AG09309 (cell line): ENCODE measurements at places on chromosomes 5 and 9.

GRCh38 chr5:8700671-8701070, 831.7 kb downstream of the MTRR start:
- no peak for DNase-seq

- no peak for DNase-seq
These were observed 186.0 kb downstream of the TENT4A start for GRCh38 chr5:6899221-6899620.

DNA sequence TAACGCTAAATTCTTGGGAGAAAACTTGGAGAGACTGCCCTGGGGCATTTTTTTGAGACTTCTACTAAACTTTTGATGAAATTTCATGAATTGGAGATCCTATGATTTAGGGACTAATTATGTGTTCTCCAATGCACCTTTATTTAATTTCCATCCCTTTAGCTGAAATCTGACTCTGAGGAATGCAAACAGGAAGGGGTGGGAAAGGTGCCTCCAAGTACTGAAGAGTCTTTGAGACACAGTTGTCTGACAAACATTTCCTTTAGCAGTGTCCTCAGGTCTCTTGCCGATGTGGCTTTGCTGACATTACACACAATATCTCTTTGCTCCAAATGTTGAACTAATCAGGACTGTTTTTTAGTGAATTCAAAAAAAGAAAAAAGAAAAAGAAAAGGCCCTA, 76.9 kb downstream of the LIX1 start:
- DNase-seq, result no peak

- no peak for DNase-seq
These were observed 1726.4 kb upstream of the NUDT12 start for GRCh38 chr5:105288946-105289345.

- DNase-seq, result no peak
These were observed 465.9 kb downstream of the CDH9 start for GRCh38 chr5:26572480-26572879.

- DNase-seq, result no peak
These were observed 69.4 kb upstream of the ACTBL2 start for GRCh38 chr5:57552033-57552432.

- no peak for DNase-seq
These were observed 1176.7 kb upstream of the CDH9 start for GRCh38 chr5:28215091-28215490.

DNA sequence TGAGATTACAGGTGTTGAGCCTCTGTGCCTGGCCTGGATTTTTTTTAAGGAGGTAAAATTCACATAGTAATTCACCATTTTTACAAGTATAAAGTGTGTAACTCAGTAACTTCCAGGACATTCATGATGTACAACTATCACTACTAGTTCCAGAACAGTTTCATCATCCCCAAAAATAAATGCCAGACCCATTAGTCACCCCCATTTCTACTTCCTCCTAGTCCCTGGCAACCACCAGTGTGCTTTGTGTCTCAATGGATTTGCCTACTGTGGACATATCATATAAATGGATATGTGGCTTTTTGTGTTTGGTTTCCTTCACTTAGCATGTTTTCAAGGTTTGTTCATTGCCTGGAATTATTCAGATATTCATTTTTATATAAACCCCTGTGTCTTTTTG, 72.5 kb upstream of the PANK3 start:
- DNase-seq, result peak; percentile 82

DNA sequence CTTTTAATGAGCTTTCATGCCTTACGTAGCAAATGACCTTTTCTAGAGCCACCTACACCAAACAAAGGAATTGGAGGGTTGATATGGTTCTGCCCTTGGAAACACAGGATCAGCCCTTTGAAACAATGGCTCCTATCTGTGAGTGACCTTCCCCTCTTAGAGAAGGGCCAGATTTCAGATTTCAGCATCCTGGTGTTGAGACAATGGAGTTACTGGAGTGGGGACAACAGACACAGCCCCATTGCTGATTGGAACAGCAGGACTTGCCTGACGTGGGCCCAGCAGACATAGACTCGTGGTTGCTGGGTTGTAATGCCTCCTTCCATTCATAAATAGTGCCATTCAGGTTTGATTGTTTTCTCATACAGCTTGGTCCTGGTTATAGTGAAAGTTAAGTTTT, 96.0 kb downstream of the GALNT10 start:
- no peak for DNase-seq

- DNase-seq, result no peak
These were observed 82.0 kb downstream of the SLC1A1 start for GRCh38 chr9:4572184-4572826.

- DNase-seq, result no peak
These were observed 14.8 kb upstream of the C5orf46 start for GRCh38 chr5:147921136-147921535.

- no peak for DNase-seq
These were observed 250.3 kb downstream of the DMAC1 start for GRCh38 chr9:7549249-7549648.

DNA sequence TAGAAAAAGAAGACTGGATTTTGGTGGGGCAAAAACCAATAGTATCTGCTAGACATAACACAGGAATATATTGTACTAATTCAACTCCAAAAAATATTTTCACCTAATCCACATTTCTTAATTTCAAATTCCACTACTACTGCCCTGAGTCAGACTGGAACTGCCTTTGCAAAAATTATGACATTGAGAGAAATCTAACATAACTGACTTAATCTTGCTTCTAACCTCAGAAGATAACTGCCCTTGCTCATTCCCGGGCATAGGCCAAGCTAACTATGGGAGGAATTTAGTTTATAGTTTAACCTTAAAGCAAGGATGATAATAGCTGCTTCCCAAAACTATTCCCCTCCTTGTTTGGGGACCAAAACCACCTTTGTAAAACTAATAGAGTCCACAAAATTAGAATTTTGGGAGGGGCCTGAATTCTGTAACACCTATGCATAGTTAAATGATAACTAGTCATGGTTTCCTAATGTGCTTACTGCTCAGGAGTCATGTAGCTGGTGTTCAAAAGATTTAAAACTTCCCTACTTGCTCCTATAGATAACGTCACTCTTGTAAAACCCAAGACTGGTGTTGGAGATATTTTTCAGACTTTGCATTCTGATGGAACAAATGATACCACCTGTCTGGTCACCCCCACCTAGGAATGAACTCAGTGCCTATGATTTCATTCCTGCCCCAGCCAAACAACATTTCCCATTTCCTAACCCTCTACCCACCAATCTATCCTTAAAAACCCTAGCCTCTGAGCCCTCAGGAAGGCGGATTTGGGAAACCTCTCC, 14.1 kb upstream of the TXN start:
- DNase-seq, result no peak

- peak; percentile 45 for DNase-seq
These were observed 65.4 kb upstream of the GARNL3 start for GRCh38 chr9:127199001-127199791.

GRCh38 chr9:105693435-105694189, 729 bp upstream of the TMEM38B start:
- DNase-seq, result no peak

- no peak for DNase-seq
These were observed 7.0 kb downstream of the TMEM252 start for GRCh38 chr9:68533678-68534077.

DNA sequence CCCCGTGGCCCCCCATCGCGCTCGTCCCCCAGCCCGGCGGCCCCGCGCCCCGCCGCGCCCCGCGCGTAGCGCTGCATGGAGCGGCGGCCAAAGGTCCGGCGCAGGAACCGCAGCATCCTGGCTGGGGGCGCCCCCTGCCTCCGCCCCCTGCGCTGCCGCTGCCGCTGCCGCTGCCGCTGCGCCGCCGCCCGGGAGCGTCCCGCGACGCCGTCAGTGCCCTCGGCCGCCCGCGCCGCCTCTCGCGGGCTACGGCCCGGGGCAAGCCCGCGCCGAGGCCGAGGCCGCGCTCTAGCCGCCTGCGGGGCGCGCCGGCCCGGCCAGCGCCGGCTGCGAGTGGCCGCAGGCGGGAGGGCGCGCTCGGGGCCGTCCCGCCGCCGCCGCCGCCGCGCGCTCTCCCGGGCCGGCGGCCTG, 523 bp downstream of the EPB41L4B start:
- no peak for DNase-seq

GRCh38 chr5:45109062-45109461, 300.3 kb downstream of the MRPS30 start:
- no peak for DNase-seq

GRCh38 chr9:128818839-128819715, 777 bp downstream of the ENDOG start:
- no peak for DNase-seq

- DNase-seq, result no peak
These were observed 170.0 kb downstream of the TMEM38B start for GRCh38 chr9:105864248-105864898.

- DNase-seq, result no peak
These were observed 457.9 kb downstream of the RAB3C start for GRCh38 chr5:59040804-59041201.
